HepG2 (cell line): ENCODE measurements at places on chromosomes 5 and 9. TPM values are rescaled to one million over a fixed set of nuclear protein-coding genes. Genes with fewer than 3 reads are reported as not detected.

- H3K36me3 ChIP-seq = peaks cover 4% of the 10 kb centered on the region
- H3K27me3 ChIP-seq = no peaks in the 10 kb centered on the region
- DNase-seq = no peak
- no peak overlapping the region for H3K27ac ChIP-seq
- H3K4me3 ChIP-seq = no peak overlapping the region
Observed at GRCh38 chr9:91315191-91315590, 46.5 kb downstream of the AUH start.

DNA sequence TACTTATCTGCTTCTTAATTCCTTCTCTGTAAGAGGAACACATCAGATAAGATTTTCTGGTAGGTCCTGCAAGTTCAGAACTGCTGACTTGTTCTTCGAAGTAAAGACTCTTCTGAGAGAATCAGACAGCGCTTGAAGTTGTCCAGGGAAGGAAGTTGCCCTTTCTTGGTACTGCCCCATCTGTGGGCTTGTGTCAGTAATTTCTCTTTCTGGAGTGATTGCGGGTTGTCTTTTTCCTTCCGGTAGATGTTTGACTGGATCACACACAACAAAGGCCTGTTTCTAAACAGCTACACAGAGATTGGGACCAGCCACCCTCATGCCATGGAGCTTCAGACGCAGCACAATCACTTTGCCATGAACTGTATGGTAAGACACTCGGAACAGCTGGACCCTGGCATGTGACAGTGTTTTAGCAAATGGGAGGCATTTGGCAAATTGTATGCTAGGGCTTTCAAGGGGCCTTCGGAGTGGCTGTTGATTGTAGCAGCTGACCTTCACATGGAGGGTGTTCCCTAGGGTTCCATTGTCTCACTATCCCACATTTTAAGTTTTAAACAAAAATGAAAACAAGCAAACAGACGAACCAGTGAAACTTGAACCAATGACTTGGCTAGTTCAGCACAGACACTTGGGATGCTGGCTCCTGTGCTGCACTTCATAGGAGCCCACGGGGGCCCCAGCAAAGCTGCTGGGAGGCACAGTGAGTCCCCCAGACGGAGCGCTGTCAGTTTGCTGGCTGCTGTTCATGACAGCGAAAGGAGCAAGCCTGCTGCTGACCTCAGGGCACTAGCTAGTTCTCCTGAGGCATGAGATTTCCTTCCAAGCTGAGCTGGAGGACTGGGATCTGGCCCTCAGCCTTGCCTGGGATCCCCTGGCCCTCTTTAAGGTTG lies 149.9 kb downstream of the TRIO start:
- no peaks in the 10 kb centered on the region for H3K4me1 ChIP-seq
- no peak overlapping the region for H3K27ac ChIP-seq
- H3K4me3 ChIP-seq = no peak overlapping the region
- H3K27me3 ChIP-seq = no peaks in the 10 kb centered on the region

Gene ADRB2
- total RNA-seq = not detected in 2 replicates

GRCh38 chr5:172569861-172570558 lies 71.1 kb upstream of the NEURL1B start:
- no peak for DNase-seq
- H3K4me1 ChIP-seq = no peaks in the 10 kb centered on the region
- no peaks in the 10 kb centered on the region for H3K36me3 ChIP-seq
- H3K27ac ChIP-seq = no peak overlapping the region

Gene PRR7
- 3.9 and 5.0 TPM in 2 replicates for total RNA-seq

GRCh38 chr5:96671441-96671840 lies 9.3 kb downstream of the CAST start:
- no peak for DNase-seq
- peaks cover 26% of the 10 kb centered on the region for H3K4me1 ChIP-seq
- H3K36me3 ChIP-seq = no peaks in the 10 kb centered on the region
- H3K4me3 ChIP-seq = no peak overlapping the region
- no peaks in the 10 kb centered on the region for H3K27me3 ChIP-seq

DNA sequence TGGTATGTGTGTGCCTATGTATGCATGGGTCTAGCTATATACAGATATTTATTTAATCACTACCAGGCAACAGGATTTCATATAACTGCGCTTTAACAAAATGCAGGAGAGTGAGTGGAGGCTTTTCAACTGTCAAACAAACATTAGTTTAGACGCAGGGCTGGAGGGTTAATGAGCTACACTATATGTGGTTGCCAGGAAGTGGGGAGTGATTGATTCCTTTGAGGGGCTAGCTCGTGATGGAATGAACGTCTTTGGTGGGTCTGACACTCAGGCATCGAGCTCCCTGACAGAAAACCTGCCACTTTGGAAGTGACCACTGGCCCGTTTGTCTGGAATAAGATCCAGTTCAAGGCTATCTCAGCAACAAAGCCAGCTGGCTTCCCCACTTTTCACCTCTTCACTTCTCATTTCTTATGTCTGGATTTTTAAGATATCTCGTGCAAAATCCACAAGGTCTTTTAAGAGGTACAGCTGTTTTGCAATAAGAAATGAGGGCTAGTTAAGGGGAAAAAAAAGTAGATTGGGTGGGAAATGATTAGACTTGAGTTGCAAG lies 78.0 kb downstream of the CFAP77 start:
- no peaks in the 10 kb centered on the region for H3K36me3 ChIP-seq
- H3K4me3 ChIP-seq = no peak overlapping the region
- H3K4me1 ChIP-seq = no peaks in the 10 kb centered on the region
- no peak overlapping the region for H3K27ac ChIP-seq
- DNase-seq = no peak

- peaks cover 7% of the 10 kb centered on the region; the same call in 2 of the 3 replicates for H3K36me3 ChIP-seq
- H3K27ac ChIP-seq = peak overlapping the region; percentile 96
- DNase-seq = no peak
- no peak overlapping the region for H3K4me3 ChIP-seq
- H3K27me3 ChIP-seq = no peaks in the 10 kb centered on the region
Observed at GRCh38 chr9:114327749-114328148, 1.9 kb upstream of the ORM2 start.

- no peaks in the 10 kb centered on the region for H3K36me3 ChIP-seq
- peak; percentile 24 for DNase-seq
- H3K27me3 ChIP-seq = peaks cover 14% of the 10 kb centered on the region; the same call in 1 of the 3 replicates
- no peak overlapping the region for H3K27ac ChIP-seq
Observed at GRCh38 chr5:38404667-38405276, 146.4 kb downstream of the EGFLAM start.

- DNase-seq = no peak
Observed at GRCh38 chr5:138685193-138685745, 68.0 kb upstream of the CTNNA1 start.

Gene N4BP3
- not detected in 2 replicates for total RNA-seq

Gene NRG2
- not detected in 2 replicates for total RNA-seq

Gene OR13J1
- total RNA-seq = not detected in 2 replicates

DNA sequence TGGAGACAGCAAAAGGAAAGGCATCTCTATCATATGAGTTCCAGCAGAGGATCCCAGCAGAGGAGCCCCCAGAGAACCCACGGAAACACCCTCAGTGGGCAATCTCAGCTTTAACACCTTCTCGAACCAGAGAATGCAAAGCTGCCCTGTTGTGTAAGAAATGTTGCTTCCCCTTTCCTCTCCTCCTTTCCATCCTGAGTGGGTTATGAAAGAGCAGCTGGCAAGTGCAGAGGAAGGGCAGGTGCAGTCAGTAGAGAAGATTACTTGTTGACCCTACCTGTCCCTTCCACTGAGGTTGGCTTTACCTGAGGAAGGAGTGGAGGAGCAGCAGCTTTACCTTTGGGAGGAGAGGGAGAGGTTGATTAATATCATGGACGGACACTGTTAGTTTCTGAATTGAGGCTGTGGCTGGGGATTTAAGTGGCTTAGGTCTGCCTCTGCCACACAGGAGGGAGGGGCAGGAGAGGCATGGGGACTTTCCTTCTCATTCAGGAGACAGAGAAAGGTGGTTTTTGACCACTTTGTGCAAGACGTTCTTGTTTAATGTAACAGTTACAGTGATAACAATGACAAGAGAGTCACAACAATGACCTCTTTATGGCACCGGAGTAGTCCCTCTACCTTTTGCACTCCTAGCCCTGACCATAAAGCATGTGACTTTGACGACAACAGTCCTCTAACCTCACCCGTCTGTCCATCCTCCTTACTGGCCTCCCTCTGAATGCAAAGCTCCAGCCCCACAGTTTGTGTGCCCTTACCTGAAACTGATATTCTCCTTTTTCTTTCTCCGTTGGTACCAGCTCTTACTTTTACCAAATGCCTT lies 254.8 kb downstream of the NSG2 start:
- no peak for DNase-seq
- no peaks in the 10 kb centered on the region for H3K36me3 ChIP-seq
- no peak overlapping the region for H3K4me3 ChIP-seq

GRCh38 chr9:138068601-138069035 lies 191.0 kb downstream of the CACNA1B start:
- H3K4me1 ChIP-seq = no peaks in the 10 kb centered on the region
- H3K4me3 ChIP-seq = no peak overlapping the region
- H3K27ac ChIP-seq = no peak overlapping the region
- no peaks in the 10 kb centered on the region for H3K36me3 ChIP-seq
- no peak for DNase-seq

DNA sequence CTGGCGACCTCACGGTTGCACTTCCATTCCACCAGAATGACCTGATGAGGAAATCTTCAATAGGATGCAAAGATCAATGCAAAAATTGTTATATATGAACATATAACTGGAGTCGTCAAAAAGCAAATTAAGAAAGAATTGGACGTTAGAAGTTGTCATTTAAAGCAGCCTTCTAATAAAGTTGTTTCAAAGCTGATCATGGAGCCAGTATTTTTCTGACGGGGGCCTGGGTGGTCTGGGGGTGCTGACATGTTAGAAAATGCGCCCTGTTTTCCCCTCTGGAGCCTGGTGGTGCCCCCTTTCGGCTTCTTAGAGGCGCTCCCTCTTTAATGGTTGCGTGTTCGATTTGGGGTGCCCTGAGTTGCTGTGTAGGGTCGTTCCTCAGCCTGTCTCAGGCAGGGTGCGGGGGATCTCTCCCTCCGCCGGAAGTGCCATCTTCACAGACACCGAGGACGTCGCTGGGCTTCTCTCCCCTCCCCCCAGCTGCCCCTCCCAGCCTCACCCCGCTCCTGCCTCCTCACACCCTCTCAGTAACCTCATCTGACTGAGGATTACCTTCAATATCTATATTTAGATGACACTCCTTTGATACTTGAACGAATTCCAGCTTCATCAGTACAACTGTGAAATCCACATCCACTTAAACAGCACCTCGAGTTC lies 18.3 kb downstream of the PTGES2 start:
- no peaks in the 10 kb centered on the region for H3K27me3 ChIP-seq
- peaks cover 18% of the 10 kb centered on the region for H3K36me3 ChIP-seq
- peak overlapping the region; percentile 40 for H3K27ac ChIP-seq
- H3K4me1 ChIP-seq = peaks cover 76% of the 10 kb centered on the region
- H3K4me3 ChIP-seq = no peak overlapping the region

DNA sequence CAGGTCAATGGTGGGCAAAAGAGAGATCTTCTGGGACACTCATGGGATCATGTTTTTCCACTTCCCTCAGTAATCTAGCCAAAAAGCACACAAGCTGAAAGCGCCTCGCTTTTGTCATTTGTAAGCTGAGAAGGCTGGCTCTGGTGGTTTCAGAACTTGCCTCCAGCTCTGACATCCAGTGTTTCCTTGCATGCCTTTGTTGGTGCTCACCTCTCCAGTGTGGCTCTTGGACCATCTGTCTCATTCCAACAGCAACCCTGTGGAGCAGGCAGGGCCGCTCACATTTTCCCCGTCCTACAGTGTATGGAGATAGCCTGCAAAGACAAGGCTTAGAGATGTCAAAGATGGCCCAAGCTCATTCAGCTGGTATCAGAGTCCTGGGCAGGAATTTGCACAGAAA lies 160.8 kb upstream of the KLF4 start:
- no peak overlapping the region for H3K27ac ChIP-seq
- H3K27me3 ChIP-seq = no peaks in the 10 kb centered on the region
- no peak overlapping the region for H3K4me3 ChIP-seq
- no peak for DNase-seq
- H3K36me3 ChIP-seq = no peaks in the 10 kb centered on the region
- no peaks in the 10 kb centered on the region for H3K4me1 ChIP-seq

Gene ENDOG
- 26.3 and 28.7 TPM in 2 replicates for total RNA-seq

- no peaks in the 10 kb centered on the region for H3K27me3 ChIP-seq
- no peak overlapping the region for H3K4me3 ChIP-seq
- H3K4me1 ChIP-seq = no peaks in the 10 kb centered on the region
- H3K36me3 ChIP-seq = no peaks in the 10 kb centered on the region
- no peak for DNase-seq
Observed at GRCh38 chr9:86958203-86958602, 10.9 kb upstream of the GAS1 start.

DNA sequence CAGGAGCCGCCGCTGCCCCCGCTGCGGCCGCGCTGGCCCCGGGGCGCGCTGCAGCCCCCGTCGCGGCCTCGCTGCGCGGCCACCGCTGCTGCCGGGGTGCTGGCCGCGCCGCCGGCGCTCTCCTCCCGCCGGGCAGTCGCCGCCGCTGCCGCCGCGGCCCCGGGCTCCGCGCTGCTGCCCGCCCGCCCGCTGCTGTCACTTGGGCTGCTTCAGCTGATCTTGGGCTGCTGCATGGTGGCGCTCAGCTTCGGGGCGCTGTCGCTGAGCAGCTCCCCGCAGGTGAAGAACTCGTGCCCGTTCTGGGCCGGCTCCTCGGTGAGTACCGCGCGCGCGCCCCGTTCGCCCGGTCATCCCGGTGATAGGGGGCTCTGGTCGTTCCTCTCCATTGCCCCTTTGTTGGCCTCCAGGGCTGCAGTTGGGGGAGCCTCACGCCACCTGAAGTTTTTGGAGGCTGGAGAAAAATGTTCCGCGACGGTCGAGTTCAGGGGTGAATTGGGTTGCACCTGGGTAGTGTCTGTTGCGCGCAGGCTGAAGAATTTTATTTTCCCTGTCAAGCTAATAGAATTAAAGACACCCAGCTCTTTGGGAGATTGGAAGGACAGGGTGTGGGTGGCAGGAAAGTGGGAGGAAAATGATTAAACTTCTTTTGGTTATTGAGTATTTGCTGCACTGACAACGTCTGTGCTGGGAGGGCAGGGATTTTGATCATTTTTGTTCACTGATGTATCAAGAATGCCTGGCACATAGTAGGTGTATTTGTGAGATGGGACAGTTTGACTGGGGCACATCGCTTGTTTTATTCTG lies 596 bp downstream of the ENTREP1 start:
- H3K27me3 ChIP-seq = peaks cover 7% of the 10 kb centered on the region; the same call in 1 of the 2 replicates
- H3K36me3 ChIP-seq = no peaks in the 10 kb centered on the region
- no peak for DNase-seq
- H3K4me1 ChIP-seq = peaks cover 8% of the 10 kb centered on the region
- no peak overlapping the region for H3K27ac ChIP-seq

DNA sequence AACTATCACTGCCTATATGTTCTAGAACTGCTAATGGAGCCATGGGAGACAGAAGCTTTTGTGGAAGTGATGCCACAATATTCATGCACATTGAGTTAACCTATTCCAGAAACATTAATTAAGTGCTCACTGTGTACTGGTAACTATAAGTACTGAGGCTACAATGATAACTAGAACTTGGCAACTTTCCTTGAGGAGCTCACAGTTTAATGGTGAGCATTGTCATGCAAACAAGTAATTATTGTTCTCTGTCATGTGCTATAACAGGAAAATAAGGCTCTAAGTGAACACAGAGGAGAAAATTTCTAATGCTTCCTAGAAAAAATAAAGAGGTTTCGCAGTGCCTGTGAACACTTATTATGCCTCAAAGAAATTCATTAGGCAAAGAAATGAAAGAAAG lies 142.2 kb downstream of the BAAT start:
- H3K27ac ChIP-seq = no peak overlapping the region
- no peaks in the 10 kb centered on the region for H3K27me3 ChIP-seq
- H3K4me3 ChIP-seq = no peak overlapping the region
- peaks cover 3% of the 10 kb centered on the region; the same call in 1 of the 2 replicates for H3K36me3 ChIP-seq
- H3K4me1 ChIP-seq = no peaks in the 10 kb centered on the region

- no peak for DNase-seq
- H3K4me3 ChIP-seq = no peak overlapping the region
Observed at GRCh38 chr5:142235050-142235797, 89.6 kb downstream of the SPRY4 start.

Gene COL5A1
- total RNA-seq = not detected in 2 replicates

GRCh38 chr5:181204826-181205760 lies at the start of gene TRIM7:
Gene TRIM7, minus strand, starts transcription at chr5:181205196. Its CDS starts 86 bp downstream, at chr5:181205110.
- peak within 1 kb of the TSS; percentile 67 for H3K4me3 ChIP-seq
- peaks cover 58% of the 10 kb centered on the region for H3K27me3 ChIP-seq
- no peak within 1 kb of the TSS for H3K27ac ChIP-seq
- no peaks in the 10 kb centered on the region for H3K36me3 ChIP-seq
- DNase-seq = no peak
